Smooth muscle cell of the brain vasculature (primary cell): ENCODE measurements at places on chromosomes 13 and 19.

DNA sequence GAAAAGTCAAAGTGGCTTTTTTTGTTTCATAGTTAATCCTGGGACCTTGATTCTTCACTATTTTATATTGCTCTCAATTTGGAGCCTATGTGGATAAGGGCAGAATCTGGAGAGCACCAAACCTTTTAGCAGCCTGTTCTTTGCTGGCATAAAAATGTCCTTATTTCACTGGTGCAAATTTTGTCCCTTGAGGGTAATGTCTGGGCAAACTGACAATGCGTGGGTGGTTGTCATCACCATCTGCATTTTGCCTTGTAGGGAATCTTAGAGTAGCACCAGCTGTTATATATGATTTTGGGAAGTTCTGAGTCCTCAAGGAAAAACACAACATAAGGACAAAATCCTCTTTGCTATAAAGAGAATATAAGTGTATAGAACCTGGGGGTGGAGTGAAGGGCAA, 336.9 kb upstream of the HTR2A start:
- no peak for DNase-seq

- no peak for DNase-seq
Measured at GRCh38 chr19:4140237-4140711, 13.2 kb upstream of the CREB3L3 start.

DNA sequence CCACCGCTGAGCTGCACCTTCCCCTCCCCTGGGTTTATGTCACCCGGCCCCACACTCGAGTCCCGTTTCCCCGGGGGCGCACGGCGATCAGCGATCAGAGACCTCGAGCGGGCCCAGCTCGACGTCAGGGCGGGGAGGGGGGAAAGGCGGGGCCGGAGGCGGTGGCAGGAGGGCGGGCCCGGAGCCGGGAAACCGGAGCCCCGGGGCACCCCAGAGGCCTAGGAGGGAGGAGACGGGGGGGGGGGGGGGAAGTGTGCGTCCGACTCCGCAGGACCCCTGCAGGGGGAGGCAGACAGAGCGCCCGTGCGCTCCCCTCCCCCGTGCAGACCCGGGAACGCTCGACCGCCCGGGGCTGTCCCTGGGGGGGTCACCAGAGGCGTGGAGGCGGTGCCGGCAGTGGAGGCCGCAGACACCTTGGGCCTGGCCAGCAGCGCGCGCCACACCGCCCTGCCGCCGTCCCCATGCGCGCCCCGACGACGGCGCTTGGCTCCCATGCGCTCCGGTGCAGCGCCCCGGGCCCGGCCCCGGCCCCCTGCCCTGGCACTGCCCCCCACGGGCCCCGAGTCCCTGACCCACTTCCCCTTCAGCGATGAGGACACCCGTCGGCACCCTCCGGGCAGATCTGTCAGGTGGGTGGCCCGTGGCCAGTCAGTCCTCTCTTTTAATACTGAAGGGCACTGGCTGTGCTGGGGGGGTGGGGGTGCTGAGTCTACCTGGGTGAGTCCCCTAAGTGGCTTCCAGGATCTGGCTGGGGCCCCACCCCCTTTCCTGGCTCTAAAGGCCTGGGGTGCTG, 11.8 kb downstream of the PDE4A start:
- DNase-seq = no peak

DNA sequence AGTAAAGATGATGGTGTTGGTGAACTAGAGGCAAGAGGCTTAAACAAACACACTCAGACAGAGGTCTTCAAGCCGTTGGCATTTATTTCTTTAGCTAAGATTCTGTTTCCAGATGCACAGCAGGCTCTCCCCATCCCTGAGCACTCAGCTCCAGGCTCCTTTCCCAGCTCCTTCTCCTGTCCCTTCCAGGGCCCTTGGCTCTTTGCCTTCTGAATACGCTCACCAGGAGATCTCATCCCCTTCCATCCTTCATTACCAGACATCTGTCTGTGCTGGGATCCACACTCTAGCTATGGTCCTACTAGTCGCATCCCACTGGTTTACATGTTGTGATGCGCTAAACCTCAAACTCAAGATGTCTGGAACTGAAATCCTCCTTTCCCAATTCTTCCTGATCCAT, 25.3 kb upstream of the DOCK9 start:
- DNase-seq = no peak

GRCh38 chr13:81602241-81602640, 1261.3 kb upstream of the SPRY2 start:
- no peak for DNase-seq

GRCh38 chr13:112709825-112710783, 20.3 kb downstream of the ATP11A start:
- DNase-seq = no peak

- no peak for DNase-seq
Measured at GRCh38 chr19:1650650-1651567, 1.5 kb downstream of the TCF3 start.

DNA sequence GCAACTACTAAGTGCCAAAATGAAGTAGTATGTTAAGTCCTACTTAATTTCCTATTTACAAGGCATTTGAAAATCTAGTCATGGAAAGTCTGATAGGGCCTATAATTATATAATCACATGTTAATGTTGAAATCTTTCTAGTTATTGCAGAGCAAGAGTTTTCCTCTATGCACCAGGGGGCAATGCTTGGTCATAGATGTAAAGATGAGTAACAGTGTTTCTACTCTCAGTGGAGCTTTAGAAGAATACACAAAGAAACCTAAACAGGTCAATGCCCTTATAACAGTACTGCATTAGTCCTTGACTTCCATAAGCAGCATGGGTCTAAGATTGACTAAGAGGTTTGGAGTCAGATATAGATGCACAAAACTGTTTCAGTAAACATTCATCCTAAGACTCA, 218.7 kb downstream of the KCTD12 start:
- peak; percentile 57 for DNase-seq

DNA sequence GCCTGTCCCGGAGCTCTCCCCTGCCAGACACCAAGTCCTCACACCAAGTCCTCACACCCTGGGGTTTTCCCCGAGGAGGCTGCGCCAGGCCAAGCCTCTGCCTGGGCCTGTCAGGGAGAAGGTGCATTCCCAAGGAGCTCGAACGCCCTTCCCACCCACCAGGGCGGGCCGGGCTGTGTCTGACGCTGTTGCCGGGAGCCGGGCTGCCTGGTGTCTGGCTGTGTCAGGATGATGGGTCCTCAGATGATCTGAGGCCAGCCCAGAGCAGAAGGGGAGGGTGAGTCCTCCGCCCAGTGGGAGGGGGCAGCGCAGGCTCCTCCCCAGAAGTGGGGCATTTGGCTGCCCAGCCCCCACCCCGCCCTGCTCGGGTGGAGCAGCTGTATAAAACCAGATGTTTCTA, 2.3 kb upstream of the HAS1 start:
- no peak for DNase-seq

GRCh38 chr13:21661097-21661909, 9.6 kb upstream of the FGF9 start:
- DNase-seq = no peak

GRCh38 chr19:43738780-43739211, 16.0 kb downstream of the SMG9 start:
- no peak for DNase-seq

DNA sequence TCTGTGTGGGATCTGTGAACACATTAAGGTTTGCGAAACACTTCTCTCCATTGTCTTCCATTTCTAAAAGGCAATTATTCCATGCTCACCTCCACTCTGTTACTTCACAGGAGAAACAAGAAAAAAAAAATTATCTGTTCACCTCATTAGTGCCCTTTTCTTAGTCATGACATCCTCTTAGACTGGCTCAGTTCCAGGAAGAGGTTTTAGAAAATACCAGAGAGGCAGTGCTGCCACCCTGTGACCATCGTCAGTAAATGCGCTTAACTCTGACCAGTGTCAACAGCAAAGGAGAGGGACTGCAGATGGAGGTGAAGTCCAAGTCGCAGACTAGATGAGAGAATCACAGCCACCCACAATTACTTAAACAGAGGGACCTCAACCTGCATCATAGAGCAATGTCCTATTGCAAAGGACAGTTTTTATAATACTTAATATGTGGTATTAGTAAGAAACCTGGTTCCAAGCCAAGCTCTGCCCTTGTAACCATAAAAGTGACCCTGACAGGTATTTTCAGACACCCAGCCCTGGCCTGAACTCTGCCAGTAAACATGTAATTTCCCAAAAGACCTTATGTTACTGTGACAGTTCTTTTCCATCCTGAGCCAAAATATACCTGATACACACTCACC, 19.4 kb downstream of the CEACAM21 start:
- DNase-seq = peak; percentile 26

DNA sequence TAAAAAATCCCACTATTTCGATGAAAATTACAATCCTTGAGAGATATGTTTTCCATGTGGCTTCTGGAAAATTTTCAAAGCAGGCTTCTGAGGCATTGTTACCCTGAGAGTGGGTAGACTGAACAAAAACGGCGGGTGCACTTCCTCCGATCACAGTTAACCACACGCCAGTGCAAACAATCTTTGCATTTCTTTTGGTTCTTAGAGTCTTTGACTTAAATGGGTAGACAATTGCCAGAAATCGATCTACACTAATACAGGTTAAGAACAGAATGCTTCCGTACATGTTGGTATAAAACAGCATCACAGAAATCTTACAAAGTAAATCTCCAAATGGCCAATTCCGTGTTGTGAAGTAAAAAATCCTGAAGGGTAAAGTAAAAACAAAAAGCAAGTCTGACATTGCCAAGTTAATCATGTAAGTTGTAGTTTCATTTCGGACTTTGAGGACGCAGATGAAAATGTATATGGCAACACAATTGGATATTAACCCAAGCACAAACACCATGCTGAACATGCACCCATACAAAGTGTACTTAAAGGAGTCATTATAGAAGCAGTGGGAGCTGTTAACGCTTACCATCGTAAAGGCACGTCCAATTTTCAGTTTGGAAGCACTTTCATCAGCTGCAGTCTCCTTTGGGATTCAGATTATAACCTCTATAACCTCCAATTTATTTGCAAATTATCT, 927 bp downstream of the LPAR6 start:
- no peak for DNase-seq

- DNase-seq = no peak
Measured at GRCh38 chr19:28933039-28933438, 279.9 kb downstream of the UQCRFS1 start.

GRCh38 chr19:48287748-48288147, 17.9 kb downstream of the ZNF114 start:
- no peak for DNase-seq

GRCh38 chr13:44866411-44866911, 122.8 kb downstream of the NUFIP1 start:
- DNase-seq = no peak

GRCh38 chr13:50387051-50387581, 371.9 kb downstream of the KCNRG start:
- no peak for DNase-seq

DNA sequence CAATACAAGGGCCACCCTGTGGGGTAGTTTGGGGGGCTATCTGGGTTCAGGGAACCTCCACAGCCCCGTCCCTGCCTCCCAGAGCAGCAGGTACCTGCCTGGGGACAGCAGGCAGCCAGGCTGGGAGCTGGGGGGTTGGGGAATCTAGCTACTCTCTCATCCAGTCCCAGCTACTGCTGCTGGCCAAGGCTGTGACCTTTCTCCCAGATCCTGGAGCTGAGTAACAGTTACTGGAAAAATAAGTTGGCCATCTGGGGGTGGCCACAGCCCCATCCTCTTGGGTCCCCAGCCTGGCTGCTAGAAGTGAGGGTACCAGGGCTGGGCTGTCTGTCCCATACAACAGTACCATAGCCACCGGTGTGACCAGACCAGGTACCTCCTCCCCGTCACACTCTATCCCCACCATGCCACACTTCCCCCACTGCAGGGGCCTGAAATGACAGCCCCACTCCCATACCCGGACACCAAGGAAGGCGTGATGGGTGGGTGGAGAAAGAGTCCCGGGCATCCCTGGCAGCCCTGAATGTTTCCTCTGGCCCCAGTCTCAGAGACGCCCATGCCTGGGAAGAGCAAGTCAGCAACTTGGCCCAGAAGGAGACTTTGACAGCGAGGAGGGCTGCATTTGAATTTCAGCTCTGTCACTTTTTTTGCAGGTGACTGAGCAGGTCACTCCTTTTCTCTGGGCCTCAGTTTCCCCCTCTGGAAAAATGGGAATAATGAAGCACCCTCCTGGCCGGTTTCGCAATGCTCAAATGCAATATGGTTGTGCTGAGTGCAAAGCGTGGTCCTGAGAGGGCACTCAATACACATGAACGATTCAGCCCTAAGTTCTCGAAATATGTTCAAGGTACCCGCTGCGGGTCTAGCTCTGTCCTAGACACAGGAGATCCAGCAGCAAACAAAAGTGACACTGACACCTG, 30.7 kb upstream of the NFIC start:
- no peak for DNase-seq

DNA sequence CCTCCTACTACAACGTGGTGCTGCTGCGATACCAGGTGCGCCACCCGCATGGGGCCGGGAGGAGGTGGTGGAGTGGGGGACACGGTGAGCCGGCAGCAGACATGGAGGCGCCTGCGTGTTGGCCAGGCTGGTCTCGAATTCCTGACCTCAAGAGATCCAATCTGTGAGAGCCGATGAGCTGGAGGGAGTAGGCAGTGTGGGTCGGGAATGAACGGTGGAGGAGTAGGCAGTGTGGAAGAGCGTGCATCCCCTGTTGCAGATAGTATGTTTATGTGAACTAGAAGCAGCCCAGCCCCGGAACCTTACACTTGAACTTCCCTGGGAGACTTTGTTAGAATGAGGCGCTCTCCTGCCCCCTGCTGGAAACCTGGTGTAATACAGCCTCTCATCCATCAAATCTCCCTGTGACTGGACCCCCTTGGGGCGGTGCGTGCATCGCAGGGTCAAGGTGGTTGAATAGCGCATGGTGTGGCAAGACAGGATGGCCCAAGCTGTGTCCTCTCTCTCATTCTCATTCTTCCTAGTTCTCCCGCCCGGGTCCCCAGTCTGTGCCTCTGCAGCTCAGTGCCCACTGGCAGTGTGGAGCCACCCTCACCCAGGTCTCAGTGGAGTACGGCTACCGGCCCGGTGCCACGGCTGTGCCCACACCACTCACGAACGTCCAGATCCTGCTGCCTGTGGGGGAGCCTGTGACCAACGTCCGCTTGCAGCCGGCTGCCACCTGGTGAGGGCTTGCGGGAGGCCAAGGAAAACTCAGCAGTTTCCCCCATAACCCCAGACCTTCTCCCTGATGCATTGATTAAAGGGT, 10.5 kb upstream of the B3GNT3 start:
- peak; percentile 29 for DNase-seq

- peak; percentile 24 for DNase-seq
Measured at GRCh38 chr13:30340331-30341250, 33.2 kb upstream of the KATNAL1 start.

DNA sequence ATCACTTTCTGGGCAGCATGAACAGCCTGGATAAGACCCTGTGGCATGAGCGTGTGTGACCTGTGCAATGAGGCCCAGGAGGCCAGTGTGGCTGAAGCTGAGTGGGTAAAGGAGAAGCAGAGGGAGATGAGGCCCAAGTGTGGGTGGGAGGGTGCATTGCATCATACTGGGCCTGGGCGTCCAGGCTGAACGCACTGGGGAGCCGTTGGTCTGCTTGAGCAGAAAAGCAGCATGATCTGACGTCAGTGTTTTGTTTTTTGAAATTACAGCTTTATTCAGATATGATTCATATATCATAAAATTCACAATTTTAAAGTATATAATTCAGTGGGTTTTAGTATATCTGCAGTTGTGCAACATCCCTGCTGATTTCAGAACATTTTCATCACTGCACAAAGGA, 409.7 kb downstream of the HS6ST3 start:
- DNase-seq = no peak
